NCI-H1092 (cell line): ENCODE measurements at places on chromosomes 6 and 20.

GRCh38 chr6:139131736-139132280, 3.1 kb upstream of the HECA start:
- DNase-seq = no peak

- no peak for DNase-seq
These were observed 11.1 kb downstream of the LAMA5 start for GRCh38 chr20:62355878-62356588.

- DNase-seq = no peak
These were observed 54.4 kb downstream of the HMGN3 start for GRCh38 chr6:79180052-79180451.

DNA sequence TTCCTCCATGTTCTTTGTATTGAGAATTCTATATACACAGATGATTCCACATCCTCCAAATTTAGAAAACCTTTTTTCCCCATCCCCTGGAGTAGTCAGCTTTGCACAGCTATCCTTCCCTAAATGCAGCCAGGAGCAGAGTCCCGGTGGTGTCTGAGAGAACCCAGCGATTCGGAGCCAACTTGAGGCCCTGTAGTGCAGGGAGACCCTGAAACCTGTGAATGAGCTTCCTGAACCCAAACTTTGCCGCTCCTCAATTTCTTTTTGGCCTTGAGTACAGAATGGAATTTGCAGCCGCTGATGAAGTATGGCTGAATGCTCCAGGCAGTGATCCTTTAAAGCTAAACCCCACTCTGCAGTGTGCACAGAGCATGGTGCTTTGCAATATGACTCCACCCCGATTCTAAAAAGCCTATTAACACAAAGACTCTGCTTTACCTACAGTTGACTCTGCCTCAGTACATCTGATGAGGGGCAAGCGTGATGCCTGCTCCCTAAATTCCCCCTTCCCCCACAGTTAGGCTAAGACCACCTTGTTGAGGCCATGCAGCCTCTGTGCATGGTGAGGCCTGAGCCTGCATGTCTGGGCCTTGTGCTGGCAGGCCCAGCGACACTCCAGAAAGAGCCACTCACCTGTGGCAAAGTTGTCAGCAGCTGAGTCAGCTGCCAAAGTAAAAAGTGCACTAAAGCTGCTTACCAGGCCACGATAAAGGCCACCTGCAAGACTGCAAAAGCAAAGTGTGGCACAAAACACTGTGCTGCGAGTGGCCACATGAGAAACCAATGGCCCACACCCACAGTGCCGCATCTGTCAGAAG, 82.1 kb downstream of the PLEKHG1 start:
- no peak for DNase-seq

GRCh38 chr6:99521633-99522151, 6.5 kb upstream of the USP45 start:
- no peak for DNase-seq

GRCh38 chr20:16647875-16648597, 74.8 kb upstream of the KIF16B start:
- DNase-seq = no peak
